ENCODE measurements at places on chromosomes 1 and 21.
A peak's percentile ranks its signal among the peaks of the same experiment; 100 is the strongest.

DNA sequence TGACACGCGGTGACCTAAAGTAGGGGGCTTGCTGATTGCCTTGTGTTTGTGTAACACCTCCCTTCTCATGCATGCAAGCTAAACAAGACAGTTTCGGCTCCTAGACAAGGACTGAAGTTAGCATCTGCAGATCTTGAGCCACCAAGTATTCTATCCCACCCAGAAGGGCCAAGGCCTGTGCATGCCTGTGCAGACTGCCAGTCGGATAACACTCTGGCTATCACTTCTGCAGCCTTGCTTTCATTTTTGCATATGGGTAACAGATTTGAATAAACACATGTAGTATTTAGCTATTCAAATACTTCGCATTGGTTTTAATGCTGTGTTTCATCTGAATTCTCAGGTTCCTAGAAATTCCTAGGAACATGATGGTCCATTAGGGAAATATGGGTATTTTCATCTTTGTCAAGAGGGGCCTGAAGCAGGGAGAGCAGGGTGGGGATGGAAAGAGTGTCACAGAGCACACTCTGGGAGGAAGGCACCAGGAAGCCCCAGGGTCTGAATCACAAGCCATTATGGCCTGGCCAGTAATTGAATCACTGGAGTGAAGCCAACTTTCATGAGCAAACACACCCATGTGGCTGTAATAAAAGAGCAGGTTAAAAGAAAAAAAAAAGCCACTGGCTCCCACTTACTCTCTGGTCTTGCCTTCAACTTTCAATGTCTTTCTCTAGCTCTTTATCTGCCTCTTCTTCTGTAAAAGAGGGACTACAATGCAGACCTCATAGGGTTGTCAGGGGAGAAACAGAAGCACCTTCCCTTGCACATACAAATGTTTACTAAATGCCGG, 28.3 kb downstream of the GADD45A start:
- no peak for DNase-seq

DNA sequence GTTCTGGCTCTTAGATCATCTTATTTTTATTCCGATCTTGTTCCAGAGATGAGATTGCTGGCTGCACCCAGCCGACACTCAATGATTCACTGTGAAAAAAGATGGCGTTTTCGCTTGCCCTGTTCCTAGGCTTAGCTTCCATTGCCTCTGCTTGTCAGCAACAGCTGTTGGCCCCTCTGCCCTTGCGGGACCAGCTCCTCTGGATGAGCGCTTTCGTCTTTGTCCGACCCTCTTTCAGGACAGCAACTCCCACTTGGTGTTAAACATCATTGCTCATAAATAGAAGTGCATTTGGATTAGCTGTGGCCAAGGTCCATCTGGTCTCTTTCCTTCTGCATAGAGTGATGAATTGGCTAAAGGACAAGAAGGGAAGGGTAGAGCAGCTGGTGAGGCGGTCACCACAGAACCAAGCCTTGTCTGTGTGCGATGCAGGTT, 43.5 kb upstream of the SCCPDH start:
- DNase-seq, result no peak

DNA sequence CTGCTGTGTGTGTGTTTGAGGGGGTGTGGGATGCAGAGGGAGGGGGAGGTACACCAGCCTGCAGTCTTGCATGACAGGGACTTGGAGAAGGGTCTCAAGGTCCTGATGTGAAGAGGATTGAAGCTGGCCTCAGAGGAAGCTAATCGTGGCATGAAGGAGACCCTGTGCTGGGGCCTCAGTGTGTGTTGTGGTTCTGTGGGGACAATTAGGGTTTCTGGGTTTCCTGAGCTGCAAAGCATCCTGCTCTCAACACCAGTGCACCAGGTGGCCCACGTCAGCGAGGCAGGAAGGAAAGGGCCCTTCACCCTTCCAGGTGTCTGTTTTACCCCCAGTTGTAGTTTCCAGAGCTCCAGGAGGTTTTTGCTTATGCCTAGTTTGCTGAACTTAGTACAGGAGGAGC, 52.8 kb downstream of the TENT5C start:
- DNase-seq, result no peak

GRCh38 chr1:110768605-110769004, 93.9 kb upstream of the KCNA3 start:
- no peak for DNase-seq

DNA sequence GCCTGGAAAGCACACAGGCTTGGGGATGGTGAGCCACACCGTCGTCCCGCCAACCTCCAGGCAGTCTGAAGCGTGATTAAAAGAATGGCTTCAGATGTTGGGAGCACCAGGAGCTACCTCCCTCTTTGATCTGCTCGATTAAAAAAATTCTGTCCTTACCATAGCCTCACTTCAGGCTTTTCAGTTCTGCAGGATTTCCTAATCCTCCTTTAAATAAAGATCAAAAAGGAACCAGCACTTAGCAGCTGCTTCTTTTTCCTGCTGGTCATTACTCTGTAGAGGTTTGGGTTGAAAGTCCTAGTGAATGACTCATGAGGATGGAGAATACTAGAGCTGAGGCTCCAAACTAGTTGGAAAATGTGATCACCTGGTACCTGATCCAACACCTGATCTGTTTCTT, 71.9 kb upstream of the C1orf174 start:
- no peak for DNase-seq

GRCh38 chr1:93129507-93130099, 50.5 kb downstream of the MTF2 start:
- no peak for DNase-seq

- no peak for DNase-seq
Observed at GRCh38 chr1:2594641-2595131, 8.1 kb downstream of the PRXL2B start.

GRCh38 chr1:91075233-91076135, 53.6 kb upstream of the ZNF644 start:
- DNase-seq, result no peak

GRCh38 chr1:230392920-230393521, 33.1 kb downstream of the PGBD5 start:
- no peak for DNase-seq

- DNase-seq, result no peak
Observed at GRCh38 chr1:156959414-156959813, 39.0 kb downstream of the LRRC71 start.

DNA sequence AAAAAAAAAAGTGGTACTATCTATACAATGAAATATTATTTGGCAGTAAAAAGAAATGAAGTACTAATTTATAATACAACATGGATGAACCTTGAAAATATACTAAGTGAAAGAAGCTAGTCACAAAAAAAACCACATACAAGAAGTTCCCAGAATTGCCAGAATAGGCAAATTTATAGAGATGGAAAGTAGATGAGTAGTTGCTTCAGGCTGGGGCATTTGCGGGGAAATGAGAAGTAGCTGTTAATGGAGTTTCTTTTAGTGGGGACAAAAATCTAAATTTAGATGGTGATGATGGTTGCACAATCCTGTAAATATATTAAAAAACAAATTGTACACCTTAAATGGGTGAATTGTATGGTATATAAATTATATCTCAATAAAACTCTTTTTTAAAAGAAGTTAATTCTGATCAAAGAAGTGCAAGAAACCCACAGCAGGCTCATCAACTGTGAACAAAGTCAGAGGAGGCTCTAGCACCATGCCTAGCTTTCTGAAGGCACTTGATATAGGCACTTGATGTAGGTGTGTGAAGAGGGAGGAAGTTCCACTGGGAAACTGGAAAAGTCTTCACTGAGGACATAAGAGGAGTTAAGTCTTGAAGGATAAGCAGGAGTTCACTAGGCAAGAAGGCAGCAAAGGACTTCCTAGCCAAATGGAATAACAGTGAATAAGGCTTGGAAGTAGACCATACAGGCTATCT, 52.5 kb downstream of the DMAP1 start:
- no peak for DNase-seq

DNA sequence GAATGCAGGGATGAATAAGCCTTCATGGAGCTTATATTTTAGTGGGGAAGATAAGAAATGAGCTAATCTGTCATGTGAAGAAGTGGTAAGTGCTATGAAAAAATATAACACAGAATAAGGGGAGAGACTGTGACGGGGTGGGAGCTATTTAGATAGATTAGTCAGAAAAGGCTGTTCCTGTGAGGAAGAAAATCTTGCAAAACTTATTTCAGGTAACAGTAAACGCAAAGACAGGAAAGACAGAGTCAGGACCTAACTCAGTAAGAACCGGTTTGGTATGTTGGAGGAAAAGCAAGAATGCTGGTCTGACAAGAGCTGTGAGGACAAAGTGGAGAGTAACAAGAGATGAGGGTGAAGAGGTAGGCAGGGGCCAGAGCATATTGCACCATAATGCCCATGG, 22.0 kb downstream of the GNAI3 start:
- DNase-seq, result no peak

- no peak for DNase-seq
Observed at GRCh38 chr21:38651570-38651969, 153.3 kb upstream of the ERG start.

- no peak for DNase-seq
Observed at GRCh38 chr21:45463871-45464270, 58.9 kb downstream of the COL18A1 start.

DNA sequence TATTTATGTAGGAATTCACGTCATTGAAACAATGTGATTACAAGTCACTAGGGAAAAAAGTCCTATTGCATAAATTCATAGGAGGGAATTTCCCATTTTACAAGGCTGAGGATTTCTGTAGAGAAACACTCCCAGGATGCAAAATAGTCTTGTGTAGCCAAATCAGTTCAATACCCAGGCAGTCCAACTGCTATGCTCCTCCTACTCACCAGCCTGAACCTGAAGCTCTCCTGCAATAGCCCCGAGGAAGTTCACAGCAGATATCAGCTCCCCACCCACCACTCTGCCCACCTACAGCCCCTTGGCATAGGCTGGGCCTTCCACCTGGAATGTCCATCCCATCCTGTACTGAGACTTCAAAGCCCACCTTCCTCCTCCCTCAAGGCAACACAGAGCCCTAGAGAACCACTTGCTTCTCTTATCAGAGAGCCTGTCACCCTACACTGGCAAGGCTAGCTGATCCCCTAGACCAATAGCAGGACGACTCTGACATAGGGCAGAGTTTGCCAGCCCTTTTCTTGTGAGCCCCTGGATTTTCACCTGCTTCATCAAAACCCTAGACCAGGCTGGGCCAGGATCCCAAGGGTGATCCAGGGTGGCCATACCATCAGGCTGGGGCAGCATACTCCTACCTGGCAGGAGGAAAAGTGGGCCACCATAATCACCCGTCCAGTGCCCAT, 1.5 kb downstream of the LSS start:
- DNase-seq, result peak; percentile 63

DNA sequence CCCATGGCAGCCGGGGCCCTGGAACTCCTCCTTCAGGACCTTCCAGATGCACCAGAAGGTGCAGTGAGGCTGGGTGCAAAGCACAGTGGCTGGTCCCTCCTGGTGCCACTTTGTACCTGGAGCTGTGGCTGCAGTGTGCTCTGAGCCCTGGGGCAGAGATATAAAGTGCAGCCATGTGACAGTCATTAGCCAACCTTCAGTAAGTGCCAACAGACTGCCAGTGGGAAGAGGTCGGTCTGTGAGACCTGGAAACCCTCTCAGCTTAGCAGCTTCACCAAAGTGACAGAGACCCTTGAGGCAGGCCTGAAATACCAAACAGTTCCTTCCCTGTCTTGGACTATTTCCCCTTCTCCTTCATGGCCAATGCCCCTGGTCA, 26.7 kb upstream of the NGF start:
- DNase-seq, result no peak

DNA sequence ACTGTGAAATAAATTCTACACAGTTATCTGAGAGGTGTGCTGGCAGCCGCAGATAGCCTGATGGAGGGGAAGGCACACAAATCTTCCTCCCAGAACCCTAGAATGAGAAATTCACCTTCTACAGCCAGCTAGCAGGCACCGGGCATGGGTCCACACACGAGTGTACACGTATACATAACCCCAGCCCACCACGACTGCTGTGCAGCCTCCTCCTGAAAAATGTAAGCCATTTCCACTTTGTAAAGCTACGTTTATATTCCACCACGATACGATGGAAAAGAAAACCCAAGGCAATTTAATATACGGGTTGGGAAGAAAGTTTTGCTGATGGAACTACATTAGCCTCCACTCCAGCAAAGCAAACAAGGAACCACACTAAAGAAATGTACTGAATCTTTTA, 1.8 kb downstream of the BTG3 start:
- no peak for DNase-seq

DNA sequence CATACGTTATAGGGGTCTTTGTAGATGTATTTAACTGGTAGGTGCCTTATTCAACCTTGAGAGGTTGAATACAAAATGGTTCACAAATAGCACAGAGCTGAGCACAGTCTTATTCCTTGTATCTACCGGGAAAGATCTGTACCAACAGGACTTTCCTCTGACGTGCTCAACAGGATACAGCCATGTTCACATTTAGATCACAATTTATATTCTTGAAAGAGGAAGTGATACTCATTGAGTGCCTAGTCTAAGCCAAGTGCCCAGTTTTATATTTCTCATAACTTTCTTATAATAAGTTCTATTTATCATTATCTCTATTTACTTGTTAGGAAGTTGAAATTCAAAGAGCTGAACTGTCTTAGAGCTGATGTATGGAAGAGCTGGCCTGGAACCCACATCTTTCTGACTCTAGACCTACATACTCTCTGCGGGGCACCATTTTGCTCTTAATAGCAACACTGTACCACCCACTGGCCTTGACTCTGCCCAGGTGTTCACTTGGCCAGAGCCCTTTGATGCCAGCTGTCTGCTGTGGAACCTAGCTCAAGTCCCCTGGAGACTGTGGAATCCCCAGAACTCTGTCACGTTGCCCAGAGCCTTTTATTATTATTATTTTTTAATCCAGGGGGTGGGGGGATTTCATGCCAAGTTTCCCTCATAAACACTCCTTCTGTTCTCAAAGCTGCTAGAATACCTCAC, 156.2 kb downstream of the TPR start:
- DNase-seq, result no peak

GRCh38 chr1:199945591-199945990, 81.9 kb upstream of the NR5A2 start:
- DNase-seq, result no peak

DNA sequence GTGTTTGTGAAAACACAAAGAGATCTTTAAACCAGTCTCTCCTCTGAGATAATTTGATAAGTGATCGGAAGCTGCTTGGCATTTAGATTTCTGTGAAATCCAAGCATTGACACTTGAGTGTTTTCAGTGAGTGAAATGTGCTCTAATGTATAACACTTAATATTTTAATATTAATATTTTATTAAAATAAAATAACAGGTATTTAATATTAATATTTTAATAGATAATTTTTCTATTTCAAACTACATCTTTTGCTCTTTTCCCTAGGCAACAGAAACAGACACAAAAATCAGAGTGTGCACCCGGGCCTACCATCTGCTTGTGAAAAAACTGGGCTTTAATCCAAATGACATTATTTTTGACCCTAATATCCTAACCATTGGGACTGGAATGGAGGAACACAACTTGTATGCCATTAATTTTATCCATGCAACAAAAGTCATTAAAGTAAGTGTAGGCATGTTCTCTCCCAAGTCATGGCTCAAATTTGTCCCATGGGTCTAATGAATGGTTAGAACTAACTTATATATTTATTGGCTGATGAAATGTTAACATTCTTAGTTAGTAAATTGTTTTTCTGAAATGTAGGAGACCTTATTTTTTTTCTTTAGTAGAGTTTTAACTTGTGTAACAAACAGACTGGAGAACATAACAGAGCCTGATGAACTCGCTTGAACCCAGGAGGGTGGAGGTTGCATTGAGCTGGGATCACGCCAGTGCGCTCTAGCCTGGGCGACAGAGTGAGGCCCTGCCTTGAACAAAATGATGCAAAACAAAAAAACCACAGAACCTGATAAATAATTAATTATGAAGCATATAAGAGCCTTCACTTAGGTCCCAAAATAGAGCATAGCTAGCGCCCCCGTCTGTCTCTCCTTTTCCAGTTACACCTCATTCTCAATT, 55.2 kb downstream of the MTR start:
- no peak for DNase-seq

GRCh38 chr1:54949053-54949452, 31.4 kb upstream of the TMEM61 start:
- no peak for DNase-seq

Measured in GM13977 (cell line).